ENCODE measurements at places on chromosomes 5 and 9. TPM values are rescaled to one million over a fixed set of nuclear protein-coding genes. Genes with fewer than 3 reads are reported as not detected.
A peak's percentile ranks its signal among the peaks of the same experiment; 100 is the strongest.

- DNase-seq: peak; percentile 43
Observed at GRCh38 chr5:56610093-56610698, 205.2 kb upstream of the MAP3K1 start.

- no peak for DNase-seq
Observed at GRCh38 chr5:11898787-11899186, 5.5 kb downstream of the CTNND2 start.

LVRN gene
- total RNA-seq: 0.07 TPM

LCN9 gene
- total RNA-seq: not detected

SLC1A3 gene
- not detected for total RNA-seq

All from activated T-helper 2 cell treated with anti-CD3 and anti-CD28 coated beads, Interferon-gamma antibody, Interleukin-2, Interleukin-4, amounts not matched to agents 10 μg/mL and 5 μg/mL and 100 μg/mL, durations not matched to agents 14 hours and 24 hours and 36 hours (primary cell).